KBM-7 (cell line): ENCODE measurements at places on chromosomes 2 and 18.
A peak's percentile ranks its signal among the peaks of the same experiment; 100 is the strongest.

GRCh38 chr2:135179689-135180088 lies 127.6 kb downstream of the RAB3GAP1 start:
- no peak for DNase-seq

DNA sequence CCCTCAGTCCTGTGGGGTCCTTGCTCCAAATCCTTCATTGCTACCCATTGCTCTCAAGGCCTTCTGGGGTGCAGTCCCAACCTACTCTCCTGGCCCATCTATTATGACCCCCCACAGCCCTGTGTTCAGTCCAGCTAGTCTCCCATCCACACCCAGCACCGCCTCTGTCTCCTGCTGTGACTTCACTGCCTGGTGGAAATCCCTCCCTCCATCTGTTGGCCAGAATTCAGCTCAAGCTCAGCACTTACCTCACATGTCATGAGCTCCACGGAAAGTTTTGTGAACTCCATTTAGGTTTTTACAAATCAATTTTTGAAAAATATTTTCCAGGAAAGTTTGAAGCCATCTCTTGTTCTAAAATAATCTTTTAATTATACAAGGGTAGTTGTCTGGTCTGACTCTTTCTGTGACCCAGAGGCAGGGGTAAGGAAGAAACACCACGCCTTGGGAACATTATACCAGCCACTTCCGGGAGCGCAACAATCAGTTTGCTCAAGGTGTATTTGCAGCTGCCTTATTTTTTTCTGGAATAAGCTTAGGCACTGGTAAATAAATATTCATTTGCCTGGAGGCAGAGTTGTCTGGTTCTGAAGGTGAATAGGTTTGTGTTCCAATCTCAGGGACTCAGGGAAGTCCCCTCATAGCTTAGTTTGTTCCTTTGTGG lies 110.8 kb downstream of the VIT start:
- DNase-seq, result no peak

DNA sequence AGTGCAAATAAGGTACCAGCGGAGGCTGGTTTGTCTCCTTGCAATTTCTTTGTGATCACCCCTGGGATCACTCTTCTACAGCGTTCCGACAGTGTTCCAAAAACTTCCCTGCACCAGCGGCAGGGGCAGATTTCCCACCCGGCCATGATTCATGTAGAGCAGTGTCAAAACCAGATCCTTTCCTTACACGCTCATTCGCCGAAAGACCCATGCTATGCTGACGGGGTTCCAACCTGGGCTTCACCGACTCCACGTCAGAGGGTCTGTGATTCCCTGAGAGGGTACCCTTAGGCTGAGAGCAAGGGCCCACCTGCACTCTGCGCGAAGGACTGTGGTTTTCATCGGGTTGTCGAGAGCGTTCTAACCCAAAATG lies 423 bp upstream of the TTC27 start:
- no peak for DNase-seq

- DNase-seq, result no peak
Observed at GRCh38 chr2:234050455-234051135, at the start of gene SPP2. Gene SPP2, plus strand, starts transcription at chr2:234050702. Its CDS starts 85 bp downstream, at chr2:234050787.

GRCh38 chr18:55244546-55244945 lies 285.3 kb upstream of the CCDC68 start:
- no peak for DNase-seq

DNA sequence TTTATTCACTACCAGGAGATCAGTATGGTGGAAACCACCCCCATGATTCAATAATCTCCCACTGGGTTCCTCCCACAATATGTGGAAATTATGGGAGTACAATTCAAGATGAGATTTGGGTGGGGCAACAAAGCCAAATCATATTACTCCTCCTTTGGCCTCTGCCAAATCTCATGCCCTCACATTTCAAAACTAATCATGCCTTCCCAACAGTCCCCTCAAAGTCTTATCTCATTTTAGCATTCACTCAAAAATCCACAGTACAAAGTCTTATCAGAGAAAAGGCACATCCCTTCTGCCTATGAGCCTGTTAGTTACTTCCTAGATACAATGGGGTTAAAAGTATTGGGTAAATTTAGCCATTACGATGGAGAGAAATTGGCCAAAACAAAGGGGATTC lies 989.5 kb upstream of the CNTNAP5 start:
- DNase-seq, result peak; percentile 24

DNA sequence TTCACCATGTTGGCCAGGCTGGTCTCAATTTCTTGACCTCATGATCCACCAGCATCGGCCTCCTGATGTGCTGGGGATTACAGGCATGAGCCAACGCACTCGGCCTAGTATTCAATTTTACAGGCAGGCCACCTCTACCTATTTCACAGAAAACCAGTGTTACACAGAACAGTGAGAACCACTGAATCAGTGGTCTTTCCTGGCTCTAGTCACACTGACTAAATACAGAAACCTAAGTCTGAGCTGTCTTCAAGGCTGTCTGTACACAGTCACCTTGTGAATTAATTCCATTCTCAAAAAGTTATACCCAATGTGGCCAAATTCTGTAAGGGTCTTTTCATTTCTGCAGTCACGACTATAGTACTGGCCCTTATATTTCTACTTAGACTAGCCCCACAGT lies 3.5 kb downstream of the RNF149 start:
- DNase-seq, result no peak

DNA sequence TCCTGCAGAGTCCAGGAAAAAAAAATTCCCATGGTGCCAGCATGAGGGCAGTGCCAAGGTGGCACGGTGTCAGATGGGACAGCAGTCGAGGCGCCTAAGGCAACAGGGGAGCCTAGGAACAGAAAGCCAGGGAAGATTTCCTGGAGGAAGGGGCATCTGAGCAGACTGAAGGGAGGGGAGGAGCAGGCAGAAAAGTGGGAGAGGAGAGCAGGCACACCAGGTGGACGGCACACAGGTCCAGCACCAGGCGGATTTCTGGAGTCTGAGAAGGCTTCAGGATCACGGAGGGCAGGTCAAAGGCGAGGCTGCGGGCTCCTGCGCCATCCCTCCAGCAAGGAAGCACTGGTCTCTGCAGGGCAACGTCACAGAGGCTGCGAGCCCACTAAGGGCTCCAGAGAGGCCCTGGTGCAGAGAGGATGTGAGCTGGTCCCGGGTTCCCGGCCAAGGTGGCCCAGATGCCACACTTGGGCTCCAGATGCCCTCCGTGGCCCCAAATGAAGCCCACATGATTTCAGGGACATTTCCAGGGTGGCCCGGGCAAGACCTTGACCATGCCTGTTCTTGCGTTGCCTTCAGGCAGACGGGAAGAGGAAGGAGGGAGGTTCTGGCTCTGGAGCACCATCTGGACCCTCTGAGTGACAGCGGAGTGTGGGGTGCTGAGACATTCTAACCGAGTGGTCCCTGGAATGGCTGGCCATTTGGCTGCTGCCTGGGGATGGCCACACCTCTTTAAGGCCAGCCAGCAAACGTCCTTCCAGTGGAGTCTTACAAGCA lies 4.1 kb downstream of the HS6ST1 start:
- DNase-seq, result no peak

- peak; percentile 53 for DNase-seq
Observed at GRCh38 chr18:10230072-10230471, 224.4 kb upstream of the APCDD1 start.

DNA sequence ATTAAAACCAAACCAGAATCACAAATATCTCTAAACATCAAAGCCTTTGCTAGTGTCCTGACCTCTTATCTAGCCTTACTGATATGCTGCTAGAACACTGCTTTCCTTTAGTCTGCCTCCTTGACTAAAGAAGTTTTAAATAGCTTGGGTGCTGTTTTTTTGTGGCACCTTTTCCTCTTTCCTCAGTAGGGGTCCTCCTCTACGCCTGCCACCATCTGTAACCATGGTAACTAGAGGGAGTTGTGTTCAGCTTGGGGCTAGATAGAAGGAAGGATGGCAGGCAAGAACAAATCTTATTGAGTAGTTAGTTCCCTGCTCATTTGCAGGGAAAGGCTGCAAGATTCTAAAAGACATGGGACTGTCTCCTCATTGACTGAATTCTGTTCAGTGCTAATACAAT lies 86.0 kb downstream of the TAF4B start:
- no peak for DNase-seq

DNA sequence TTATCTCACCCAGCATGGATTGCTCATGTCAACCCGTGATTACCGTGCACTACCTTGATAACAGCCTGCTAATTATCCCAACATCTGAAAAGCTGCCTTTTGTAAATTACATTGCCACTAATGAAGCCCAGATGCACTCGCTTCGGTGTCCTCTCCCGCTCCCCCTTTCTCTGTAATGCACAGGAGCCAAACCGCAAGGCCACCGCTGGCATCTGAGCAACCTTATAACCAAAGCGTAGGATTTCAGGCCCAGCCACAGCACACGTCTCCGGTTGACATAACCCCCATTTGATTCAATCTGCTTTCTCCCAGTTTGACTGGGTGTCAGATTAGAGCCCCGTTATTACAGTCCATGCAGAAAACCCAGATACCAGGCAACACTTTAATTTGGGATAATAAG lies 341.2 kb downstream of the ALK start:
- no peak for DNase-seq

- no peak for DNase-seq
Observed at GRCh38 chr2:224191465-224191864, 152.4 kb upstream of the SERPINE2 start.

DNA sequence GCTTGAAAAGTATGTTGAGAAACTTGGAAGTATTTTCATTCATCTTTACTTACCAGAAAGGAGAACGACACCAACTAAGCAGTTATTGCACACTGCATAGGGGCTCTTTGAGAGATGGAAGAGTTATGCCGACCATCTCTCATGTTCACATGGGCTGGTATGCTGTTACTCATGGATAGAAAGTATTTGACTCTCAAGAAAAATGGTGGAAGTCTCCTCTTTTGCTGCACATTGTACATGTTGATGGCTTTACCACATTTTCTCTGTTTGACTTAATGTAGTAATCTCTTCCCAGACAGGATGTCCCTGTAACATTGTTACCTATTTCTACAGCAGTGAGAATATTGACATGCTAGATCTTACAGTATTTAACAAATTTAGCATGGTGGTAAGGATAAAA lies 23.2 kb downstream of the CAB39 start:
- no peak for DNase-seq

DNA sequence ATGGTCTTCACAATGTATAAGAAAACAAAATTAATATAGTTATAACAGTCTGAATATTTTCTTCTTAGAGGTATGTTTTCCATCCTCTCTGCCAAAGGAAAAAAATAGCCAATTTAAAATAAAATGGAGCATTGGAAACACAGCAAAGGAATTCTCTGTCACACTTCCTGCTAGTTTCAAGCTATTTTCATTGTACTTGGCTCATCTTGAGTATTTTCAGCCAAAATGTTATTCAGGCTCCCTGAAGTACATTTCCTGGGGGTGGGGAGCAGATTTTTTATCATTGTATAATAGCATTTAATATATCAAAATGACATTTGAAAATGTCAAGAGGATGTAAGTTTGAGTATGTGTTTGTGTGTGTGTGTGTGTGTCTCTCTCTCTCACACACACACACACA lies 463.6 kb upstream of the REG3G start:
- DNase-seq, result no peak

DNA sequence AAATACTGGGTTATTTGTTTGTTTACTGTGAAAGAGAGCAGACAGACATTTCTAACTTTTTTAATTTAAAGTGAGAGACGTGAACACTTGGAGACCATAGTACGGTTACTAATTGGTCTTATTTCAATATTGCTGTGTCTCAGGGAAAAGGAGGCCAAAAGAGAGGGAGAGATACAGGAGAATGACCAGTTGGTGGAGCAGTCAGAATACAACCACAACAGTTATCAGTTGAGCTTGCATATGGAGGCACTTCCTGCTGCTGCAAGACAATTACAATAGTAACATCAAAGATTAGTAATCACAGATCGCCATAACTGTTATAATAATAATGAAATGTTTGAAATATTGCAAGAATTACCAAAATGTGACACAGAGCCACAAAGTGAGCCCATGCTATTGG lies 58.2 kb downstream of the TWSG1 start:
- DNase-seq, result no peak

- no peak for DNase-seq
Observed at GRCh38 chr2:14616342-14616741, 16.2 kb upstream of the LRATD1 start.

- DNase-seq, result no peak
Observed at GRCh38 chr2:28662468-28663181, 89.0 kb upstream of the PPP1CB start.

DNA sequence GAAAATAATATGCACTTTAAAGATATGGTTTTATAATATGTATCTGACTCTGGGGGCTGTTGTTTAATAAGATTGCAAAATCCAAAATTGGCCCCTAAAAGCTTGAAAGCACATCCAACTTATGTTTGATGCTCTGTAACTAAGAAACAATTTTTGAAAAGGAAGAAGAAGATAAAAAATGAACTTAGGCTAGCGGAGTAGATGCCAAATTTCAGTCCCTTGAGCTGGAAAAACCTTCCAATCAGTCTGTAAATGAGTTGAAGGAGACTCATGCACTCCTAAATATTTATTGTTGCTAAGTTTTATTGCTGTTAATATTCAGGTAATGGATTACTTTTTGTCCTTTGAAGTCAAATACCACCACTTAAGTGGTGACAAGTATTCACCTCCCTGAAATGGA lies 465.0 kb downstream of the ZEB2 start:
- no peak for DNase-seq

DNA sequence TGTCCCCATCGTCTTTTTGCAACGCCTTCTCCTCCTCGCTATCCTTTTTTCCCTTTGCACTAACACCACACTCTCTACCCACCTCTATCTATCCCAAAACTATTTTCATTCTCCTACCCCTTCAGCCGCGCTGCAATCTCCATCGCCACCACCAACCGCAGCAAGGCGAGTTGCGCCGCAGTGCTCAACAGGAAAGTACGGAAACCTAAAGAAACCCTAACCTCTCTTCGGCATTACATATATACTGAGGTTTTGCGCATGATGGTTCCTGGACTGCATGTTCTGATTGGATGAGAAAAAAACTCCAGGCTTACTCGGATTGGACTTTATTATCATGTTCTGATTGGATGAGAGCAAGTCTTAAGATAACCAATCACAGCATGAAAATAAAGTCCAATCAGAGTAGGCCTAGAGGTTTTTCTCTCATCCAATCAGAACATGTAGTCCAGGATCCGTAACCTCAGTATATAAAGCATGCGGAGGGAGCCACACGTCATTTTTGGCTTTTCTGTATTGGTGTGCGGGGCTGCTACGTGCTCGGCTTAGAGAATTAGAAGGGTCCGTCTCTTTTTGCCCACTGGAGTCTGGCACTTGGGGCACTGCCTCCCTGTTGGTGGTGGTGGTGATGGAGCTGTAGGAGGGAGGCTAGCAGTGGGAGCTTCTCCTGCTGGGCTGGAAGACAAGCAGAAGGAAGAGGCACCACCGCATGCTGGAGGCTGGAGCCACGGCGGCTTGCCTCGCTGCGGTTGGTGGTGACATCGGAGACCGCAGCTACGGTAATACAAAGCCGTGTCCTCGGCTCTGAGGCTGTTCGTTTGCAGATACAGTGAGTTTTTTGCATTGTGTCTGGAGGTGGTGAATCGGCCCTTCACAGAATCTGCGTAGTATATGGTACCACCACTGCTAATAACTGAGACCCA lies 76.1 kb downstream of the TEKT4 start:
- no peak for DNase-seq

- DNase-seq, result no peak
Observed at GRCh38 chr2:176132205-176133171, 3.0 kb downstream of the HOXD8 start.

- DNase-seq, result peak; percentile 42
Observed at GRCh38 chr2:9552219-9553178, 3.1 kb downstream of the ADAM17 start.
